Left ventricle myocardium superior (tissue), 1 donor: ENCODE measurements at places on chromosomes 5 and 9. TPM values are rescaled to one million over a fixed set of nuclear protein-coding genes. Genes with fewer than 3 reads are reported as not detected.

Gene PTGDS
- total RNA-seq: 5,424 TPM

Gene OTP
- total RNA-seq: not detected

Gene TMEM167A
- total RNA-seq: 50.5 TPM

Gene CCDC152
- 0.77 TPM for total RNA-seq

Gene COL5A1
- 14.8 TPM for total RNA-seq

Gene GPSM1
- 61.7 TPM for total RNA-seq

- no peak for DNase-seq
These were observed 3.7 kb upstream of the IRX2 start for GRCh38 chr5:2755076-2755680.

GRCh38 chr9:8553444-8553843, 753.9 kb upstream of the DMAC1 start:
- no peak for DNase-seq

GRCh38 chr9:87564111-87564510, 66.4 kb downstream of the DAPK1 start:
- DNase-seq: no peak

DNA sequence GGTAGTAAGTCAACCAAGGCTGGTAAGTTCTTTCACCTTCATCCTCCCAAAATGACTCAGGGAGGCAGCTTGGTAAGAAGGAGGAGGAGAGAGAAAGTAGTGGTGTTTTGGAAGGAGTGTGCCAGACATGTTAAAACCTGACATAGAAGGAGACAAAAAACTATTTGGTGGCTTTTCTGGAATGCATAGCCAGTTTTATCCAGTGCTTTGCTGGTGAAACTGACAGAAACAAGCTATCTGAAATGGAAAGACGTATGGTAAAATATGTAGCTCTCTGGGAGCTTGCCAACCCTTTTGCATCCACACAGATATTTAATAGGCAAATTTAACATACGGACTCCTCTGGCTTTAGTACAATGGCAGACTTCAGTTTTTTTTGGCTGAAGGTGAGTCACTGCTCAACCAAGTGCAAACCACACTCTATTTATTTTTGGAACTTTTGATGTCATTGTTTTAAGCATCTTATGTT, 45.4 kb downstream of the RAB14 start:
- no peak for DNase-seq

- no peak for DNase-seq
These were observed 215.8 kb downstream of the TSSK1B start for GRCh38 chr5:113218906-113219517.

- no peak for DNase-seq
These were observed 116.3 kb downstream of the MED27 start for GRCh38 chr9:131963072-131964030.

GRCh38 chr5:127492854-127493738, 24.3 kb upstream of the PRRC1 start:
- no peak for DNase-seq

DNA sequence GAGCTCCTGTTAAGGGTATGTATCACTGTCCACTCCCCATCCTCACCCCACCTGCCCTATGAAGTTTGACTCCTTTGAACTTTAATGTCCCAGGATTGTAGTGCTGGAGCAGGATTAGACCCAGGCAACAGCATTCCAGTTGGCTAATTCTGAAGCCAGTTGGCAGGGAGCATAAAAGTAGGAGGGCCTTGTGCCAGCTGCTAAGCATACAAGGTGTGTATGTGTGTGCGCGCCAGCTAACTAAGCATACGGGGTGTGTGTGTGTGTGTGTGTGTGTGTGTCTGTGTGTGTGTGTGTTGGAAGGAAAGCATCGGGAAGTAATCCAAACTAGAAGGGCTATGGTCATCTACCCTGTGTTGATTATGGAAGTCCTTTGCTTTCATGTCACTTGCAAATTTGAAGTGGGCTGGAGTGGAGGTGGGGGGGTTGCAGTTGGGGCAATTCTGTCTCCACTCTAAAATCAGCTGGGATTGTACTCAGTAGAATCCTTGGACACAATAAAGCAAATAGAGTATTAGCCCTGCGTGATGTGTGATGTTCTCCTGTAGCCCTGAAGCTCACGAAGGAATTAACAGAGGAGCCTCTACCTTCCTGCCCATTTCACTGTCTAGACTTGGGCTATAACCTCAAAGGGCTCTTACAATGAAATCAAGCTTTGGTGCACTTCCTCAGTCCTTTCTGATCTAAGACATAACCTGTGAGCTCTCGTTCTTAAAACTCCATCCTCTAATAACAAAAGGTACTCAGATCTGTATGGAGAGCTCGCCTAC, 26.9 kb downstream of the HMGCR start:
- DNase-seq: peak; percentile 43

DNA sequence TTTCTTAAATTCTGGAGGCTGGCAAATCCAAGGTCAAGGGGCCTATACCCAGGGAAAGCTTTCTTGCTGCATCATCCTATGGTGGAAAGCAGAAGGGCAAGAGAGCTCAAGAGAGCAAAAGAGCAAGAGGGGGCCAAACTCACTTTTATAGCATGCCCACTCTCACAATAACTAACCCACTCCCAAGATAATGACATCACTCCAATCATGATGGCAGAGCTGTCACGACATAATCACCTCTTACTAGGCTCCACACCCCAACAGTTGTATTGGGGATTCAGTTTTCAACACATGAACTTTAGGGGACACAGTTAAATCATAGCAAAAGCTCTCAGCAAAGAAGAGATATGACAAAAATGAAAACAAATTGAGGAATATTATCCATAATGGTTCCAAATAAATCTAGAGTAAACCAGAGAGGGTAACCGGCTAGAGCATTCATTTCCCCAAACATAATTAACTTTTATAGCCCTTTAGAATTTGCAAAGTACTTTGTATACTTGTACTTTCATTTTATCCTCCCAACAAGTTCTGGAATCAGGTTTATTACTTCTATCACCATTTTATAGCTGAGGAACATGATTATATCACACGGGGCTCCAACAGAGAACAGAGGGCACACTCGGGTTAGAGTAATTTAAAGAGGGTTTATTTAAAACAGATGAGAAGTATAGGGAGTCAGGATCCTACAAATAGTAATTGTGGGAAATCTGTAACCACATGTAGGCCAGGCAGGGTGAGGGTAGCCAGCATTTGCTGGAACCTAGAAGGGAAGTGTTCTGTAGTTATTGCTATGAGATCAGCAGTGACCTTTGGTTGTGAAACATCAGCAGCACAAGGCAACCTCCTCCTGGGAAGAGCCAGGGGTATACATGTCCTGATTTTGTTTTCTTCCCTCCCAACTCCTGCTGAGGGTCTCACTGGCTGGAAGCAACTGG, 7.2 kb upstream of the TARS1 start:
- DNase-seq: no peak

DNA sequence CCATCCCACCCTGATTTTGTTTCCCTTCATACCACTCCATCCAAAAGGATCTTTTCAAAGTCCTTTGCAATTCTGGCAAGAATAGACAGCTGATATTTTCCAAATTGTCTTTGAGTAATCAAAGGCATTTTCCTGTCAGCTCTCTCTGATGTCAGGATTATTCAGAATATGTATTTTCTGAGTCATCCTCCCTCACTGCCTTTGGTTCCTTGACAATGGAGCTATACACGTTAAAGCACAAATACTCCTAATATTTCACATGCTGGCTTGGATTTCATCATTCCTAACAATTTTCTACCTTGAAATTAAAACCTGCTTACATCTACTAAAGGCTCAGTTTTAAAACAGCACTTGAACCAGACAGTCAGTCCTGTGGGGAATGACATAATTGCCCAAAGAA, 379.4 kb downstream of the GADD45G start:
- no peak for DNase-seq

GRCh38 chr5:1130218-1130946, 18.5 kb upstream of the SLC12A7 start:
- no peak for DNase-seq

DNA sequence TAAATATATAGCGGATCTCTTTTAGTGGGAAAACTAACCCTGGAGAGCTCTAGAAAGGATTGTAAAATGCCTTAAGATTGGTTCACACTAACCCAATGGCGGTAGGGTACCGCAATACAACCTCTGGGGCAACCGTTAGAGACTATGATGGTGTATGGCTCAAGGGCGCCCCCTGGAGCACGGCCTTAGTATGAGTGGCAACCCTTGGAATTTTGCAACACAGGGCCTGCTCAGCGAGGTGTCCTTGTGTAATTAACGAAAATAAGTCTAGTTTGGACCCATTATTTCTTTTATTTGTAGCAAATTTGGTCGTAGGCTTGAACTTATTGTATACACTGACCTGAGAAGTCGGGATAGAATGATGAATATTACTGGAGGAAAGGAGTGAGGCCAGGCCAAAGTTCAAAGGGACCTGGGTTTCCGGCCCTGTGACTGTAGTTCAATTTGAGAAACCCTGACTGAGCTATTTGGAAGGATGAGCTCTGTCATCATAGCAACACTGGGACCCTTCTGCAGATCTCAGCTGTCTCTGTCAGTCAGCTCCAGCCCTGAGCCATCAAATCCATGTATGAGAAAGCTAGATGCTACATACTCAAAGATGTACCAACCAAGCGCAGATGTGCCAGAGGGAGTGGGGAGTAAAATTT, 54.8 kb downstream of the CAMK4 start:
- peak; percentile 72 for DNase-seq

GRCh38 chr9:73168298-73168934, 16.8 kb downstream of the ANXA1 start:
- no peak for DNase-seq
